GM12878 (cell line): ENCODE measurements at places on chromosomes 2 and 18. TPM values are rescaled to one million over a fixed set of nuclear protein-coding genes. Genes with fewer than 3 reads are reported as not detected.

GRCh38 chr2:239015218-239015900, 167.5 kb downstream of the TWIST2 start:
- DNase-seq = no peak

KHK gene
- 11.0 and 11.2 TPM in 2 replicates for polyA plus RNA-seq

- no peak for DNase-seq
These were observed 2.0 kb downstream of the SP9 start for GRCh38 chr2:174336501-174337336.

GRCh38 chr2:204234879-204235278, 298.3 kb downstream of the ICOS start:
- no peak for DNase-seq

DNA sequence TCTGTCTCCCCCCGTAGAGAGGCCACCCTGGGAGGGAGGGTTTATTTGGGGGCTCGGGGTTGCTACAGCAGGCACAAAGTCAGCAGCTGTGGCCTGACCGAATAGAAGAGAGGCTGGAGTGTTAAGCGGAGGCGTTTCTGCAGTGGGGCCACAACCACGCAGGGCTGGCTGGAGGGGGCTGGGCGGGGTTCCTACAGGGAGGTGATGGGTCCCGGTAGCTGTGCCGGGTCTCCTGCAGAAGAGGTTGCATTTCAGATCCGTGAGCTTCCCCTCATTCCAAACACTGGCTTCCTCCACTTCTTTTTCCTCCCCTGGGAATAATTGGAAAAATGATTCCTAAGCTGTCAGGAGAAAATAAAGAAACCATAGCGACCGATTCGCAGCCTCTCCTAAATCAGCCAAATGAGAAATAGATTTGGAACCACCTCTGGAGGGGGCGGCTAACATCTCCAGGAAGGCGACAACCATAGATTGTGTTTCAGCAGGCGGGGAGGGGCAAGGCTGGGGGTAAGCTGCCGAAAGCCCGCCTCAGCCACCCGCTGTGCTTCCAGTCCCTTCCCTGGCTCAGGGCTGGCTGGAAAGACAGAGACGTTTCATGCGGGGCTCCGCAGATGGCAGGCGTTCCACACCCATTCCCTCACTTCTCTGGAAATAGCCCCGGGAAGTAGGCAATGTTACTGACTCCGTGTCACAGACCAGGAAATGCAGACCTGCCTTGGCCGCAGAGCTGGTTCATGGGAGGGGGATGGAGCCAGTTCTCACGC, 85.6 kb upstream of the TAF1B start:
- no peak for DNase-seq

- no peak for DNase-seq
These were observed at the start of gene UNC80 for GRCh38 chr2:209771474-209772289. UNC80 (plus strand) TSS chr2:209771832; CDS start chr2:209772073, 241 bp downstream.

PELI1 gene
- polyA plus RNA-seq = 43.2 and 45.3 TPM in 2 replicates

DNA sequence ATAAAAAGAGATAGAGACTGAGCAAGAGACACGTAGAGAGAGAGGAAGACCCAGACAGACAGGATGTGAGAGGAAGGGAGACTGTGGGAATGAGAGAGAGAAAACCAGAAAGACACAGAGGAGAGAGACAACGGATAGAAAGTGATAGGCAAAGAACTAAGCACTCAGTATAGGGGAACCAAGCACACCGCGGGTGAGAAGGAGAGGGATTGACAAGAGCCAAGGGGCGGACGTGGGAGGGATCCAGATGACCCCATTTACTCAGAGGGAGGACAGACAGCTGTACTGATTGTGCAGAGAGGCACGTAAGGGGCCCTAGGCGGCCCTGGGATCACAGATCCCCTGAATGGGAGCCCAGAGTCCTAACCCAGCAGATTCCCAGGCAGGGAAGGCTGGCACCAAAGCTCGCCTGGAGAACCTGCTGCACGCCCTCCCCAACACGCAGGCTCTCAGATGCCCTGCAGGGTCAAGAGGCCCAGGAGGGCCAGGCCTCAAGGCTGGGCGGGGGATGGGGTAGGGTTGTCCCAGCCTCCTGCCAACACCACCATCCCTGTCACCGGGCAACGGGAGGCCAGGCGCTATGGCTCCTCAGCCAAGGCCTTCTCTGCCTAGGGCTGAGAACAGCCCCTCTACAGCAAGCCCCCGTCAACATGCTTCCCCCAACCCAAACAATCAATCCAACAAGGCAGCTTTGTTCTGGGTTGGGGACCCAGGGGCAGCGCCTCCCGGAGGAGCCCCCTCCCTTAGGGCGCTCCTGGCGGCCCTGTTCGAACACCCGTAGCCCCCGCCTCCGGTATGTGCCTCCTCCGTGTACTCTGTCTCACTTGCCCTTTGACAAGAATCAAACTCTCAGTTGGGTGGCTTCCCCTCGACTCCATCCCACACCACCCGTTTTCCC, 579 bp downstream of the LOXL3 start:
- no peak for DNase-seq

DNA sequence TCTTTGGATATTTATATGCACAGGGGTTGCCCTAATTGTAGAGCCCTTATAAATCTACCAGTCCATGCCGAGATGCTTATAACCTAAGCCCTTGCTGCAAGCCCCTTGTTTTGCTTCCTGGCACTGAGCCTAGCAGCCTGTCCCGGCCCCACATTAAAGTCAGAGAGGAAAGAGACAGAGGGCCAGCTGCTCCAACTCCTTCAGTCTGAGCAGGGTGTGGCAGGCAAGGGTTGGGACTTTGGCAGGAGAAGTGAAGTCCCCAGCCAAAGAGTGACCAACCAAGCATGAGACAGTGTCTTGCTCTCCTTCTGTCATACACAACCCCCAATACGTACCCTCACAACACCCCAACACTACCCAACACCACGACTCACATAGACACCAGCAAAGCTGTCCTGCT, 54.7 kb upstream of the FZD7 start:
- no peak for DNase-seq

C1QL2 gene
- not detected in 2 replicates for polyA plus RNA-seq

GRCh38 chr2:1117569-1117968, 166.9 kb downstream of the SNTG2 start:
- no peak for DNase-seq

HAUS1 gene
- 107 and 119 TPM in 2 replicates for polyA plus RNA-seq

DNA sequence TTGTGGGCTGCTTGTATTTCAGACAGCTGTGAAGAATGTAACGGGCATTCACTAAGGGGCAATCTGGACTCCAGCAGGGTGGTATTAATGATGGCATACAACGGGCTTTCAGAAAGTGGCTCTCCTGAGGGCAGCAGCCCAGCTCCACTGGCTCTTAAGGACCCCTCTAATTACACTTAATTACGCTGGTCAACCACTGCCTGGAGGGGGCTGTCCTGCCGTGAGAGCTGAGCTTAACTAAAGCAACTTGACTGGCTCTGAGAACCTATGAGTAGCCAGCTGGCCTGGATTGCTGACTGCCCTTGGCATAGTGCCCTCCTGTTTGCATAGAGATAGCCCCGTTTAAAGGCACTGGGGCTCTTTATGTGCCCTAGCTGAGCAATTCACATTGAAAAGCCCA, 3.8 kb downstream of the LIPG start:
- DNase-seq = no peak

- DNase-seq = no peak
These were observed 67.4 kb downstream of the MOGAT1 start for GRCh38 chr2:222738809-222739208.

XPO1 gene
- polyA plus RNA-seq = 132 and 140 TPM in 2 replicates

DNA sequence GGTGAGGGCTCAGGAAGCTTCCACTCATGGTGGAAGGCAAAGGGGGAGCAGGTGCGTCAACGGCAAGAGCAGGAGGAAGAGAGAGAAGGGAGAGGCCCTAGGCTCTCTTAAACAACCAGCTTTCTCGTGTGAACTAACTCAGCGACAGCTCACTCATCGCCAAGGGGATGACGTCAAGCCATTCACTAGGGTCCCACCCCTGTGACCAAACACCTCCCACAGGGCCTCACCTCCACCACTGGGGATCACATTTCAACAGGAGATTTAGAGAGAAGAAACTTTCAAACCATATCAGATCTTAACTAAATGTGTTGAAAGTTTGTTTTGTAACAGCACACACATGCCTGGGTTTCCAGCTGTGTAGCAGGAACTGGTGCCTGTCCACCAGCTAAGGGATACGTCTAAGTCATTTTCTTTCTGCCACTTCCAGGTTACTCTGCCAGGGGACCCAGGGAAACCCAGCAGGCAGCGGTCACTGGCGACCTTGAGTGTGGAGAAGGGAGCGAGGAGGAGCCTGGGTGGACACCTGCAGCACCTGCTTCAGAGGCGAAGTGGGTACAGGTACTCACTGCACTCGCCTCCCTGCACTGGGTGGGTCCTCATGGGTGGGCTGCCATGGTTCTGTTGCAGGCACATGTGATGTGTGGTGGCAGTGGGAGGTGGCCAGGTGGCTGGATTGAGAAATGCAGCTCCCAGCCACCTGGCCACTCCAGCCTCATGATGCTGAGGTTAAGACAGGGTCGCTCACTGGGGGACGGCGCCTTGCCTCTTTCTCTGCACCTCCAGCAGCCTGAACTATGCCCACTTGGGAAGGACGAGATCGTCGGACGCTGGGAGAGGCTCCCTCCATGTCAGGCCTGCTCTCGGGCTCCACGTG, 8.4 kb upstream of the GPC1 start:
- no peak for DNase-seq

CRYBA2 gene
- not detected in 2 replicates for polyA plus RNA-seq
